ENCODE measurements at places on chromosomes 5 and 9.

GRCh38 chr9:69949396-69949795 lies 94.3 kb upstream of the MAMDC2 start:
- no peak for DNase-seq

- DNase-seq, result no peak
Observed at GRCh38 chr5:80269991-80270438, 14.2 kb upstream of the SERINC5 start.

GRCh38 chr9:20753761-20754160 lies 69.7 kb downstream of the FOCAD start:
- DNase-seq, result no peak

- no peak for DNase-seq
Observed at GRCh38 chr5:127649018-127649439, at the start of gene CTXN3. Gene CTXN3, plus strand, starts transcription at chr5:127649082. Its CDS starts 8,440 bp downstream, at chr5:127657522.

DNA sequence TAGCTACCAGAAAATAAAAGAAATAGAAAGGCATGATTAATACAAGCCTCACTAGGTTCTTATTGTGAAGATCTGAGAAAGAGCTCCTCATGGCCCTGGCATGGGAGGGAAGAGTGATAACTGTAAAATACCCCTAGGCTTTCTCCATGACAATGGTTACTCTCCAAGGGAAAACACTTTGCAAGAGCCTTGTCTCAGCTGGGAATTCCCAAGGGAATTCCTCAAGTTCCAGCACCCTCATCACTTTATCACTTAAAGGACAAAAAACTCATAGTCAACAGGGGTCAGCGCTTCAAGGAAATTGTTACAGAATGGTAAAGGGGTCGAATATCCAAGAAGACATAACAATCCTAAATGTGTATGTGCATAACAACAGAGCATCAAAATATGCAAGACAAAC lies 21.2 kb downstream of the SYK start:
- DNase-seq, result no peak

DNA sequence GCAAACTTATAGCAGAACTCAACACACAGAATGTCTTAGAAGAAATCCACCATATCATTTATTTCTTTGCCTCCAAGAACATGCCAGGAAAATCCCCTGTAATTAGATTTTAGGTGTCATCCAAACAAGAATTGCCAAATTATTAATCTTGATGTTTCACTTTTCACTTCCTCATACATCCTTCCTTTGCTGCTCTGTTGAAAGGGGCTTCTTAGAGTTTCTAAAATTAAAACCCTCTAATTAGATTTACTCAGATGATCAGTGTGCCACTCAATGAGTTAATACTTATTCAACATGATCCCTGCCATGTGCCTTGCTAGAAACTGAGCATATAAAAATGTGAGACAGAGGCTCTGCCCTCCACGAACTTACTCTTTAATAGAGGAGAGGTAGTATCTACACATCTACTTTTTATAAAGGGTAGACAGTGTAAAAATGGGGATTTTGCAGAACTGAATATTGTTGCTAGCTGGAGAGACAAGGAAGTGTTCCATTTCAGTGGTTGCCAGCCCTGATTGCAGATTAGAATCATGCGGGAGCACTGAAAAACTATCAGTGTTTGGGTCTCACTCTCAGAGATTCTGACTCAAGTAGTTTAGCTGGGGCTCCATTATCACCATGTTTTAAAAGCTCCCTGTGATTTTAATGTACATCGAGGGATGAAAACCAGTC lies 498.4 kb downstream of the TLE4 start:
- no peak for DNase-seq

- no peak for DNase-seq
Observed at GRCh38 chr5:43275391-43275790, 37.8 kb downstream of the HMGCS1 start.

- DNase-seq, result no peak
Observed at GRCh38 chr9:87890837-87891236, 8.2 kb downstream of the SPATA31E1 start.

GRCh38 chr9:1490341-1491232 lies 440.4 kb downstream of the DMRT2 start:
- no peak for DNase-seq

- no peak for DNase-seq
Observed at GRCh38 chr9:77502568-77502967, 145.6 kb downstream of the GNA14 start.

GRCh38 chr9:95189251-95190098 lies 128.0 kb downstream of the FANCC start:
- no peak for DNase-seq

- DNase-seq, result no peak
Observed at GRCh38 chr5:153630546-153630945, 140.1 kb downstream of the GRIA1 start.
